Activated CD4-positive, alpha-beta T cell treated with anti-CD3 and anti-CD28 coated beads for 36 hours (primary cell): ENCODE measurements at places on chromosomes 1 and 21.
A peak's percentile ranks its signal among the peaks of the same experiment; 100 is the strongest.

DNA sequence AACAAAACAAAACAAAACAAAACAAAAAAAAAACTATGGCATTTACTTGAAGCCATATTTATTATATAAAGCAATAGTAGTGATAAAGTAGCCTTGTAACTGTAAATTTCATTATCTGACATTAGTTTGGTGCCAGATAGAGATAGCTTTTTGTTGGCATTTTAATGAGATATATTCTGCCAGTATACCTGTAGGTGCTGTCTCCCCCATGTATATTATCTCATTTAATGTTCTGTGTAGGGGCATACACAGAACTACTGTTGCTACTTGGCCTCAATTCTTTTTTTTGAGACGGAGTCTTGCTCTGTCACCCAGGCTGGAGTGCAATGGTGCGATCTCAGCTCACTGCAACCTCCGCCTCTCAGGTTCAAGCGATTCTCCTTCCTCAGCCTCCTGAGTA is 67.4 kb downstream of the TMEM200B start:
- peaks cover 25% of the 10 kb centered on the region for H3K4me1 ChIP-seq
- DNase-seq, result no peak
- H3K36me3 ChIP-seq, result peaks cover 5% of the 10 kb centered on the region
- no peaks in the 10 kb centered on the region for H3K27me3 ChIP-seq
- no peak overlapping the region for H3K4me3 ChIP-seq

DNA sequence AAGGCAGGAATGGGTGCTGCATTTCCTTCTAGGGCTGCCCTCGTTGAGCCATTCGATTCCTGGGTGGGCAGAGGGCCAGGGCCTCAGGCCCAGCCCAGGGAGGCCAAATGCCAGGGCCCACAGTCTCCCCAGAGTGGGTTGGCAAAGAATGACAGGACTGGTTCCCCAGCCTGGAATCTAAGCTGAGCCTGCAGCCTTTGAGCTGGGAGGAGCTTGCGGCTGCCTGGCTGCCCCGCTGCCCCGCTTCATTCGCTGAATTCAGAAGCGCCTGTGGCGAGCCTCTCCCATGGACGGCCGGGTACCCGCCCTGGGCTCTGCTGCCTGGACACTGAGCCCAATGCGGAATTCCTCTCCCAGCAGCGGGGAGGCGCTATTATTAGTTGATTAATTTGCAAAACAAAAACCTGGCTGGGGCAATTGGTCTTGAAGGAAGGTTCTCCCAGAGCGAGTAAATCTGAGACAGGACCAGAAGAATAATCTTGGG is 32.3 kb upstream of the TARDBP start:
- no peaks in the 10 kb centered on the region for H3K36me3 ChIP-seq
- H3K27me3 ChIP-seq, result peaks cover 18% of the 10 kb centered on the region
- H3K4me1 ChIP-seq, result peaks cover under 1% of the 10 kb centered on the region

GRCh38 chr1:31926853-31927660 is 11.1 kb downstream of the PTP4A2 start:
- H3K4me1 ChIP-seq, result peaks cover 91% of the 10 kb centered on the region
- peak overlapping the region; percentile 54 for H3K4me3 ChIP-seq
- DNase-seq, result no peak
- H3K27me3 ChIP-seq, result no peaks in the 10 kb centered on the region
- peaks cover 33% of the 10 kb centered on the region for H3K36me3 ChIP-seq

- no peak overlapping the region for H3K4me3 ChIP-seq
- no peaks in the 10 kb centered on the region for H3K27me3 ChIP-seq
Measured at GRCh38 chr21:46664316-46664995, 29.0 kb downstream of the PRMT2 start.

DNA sequence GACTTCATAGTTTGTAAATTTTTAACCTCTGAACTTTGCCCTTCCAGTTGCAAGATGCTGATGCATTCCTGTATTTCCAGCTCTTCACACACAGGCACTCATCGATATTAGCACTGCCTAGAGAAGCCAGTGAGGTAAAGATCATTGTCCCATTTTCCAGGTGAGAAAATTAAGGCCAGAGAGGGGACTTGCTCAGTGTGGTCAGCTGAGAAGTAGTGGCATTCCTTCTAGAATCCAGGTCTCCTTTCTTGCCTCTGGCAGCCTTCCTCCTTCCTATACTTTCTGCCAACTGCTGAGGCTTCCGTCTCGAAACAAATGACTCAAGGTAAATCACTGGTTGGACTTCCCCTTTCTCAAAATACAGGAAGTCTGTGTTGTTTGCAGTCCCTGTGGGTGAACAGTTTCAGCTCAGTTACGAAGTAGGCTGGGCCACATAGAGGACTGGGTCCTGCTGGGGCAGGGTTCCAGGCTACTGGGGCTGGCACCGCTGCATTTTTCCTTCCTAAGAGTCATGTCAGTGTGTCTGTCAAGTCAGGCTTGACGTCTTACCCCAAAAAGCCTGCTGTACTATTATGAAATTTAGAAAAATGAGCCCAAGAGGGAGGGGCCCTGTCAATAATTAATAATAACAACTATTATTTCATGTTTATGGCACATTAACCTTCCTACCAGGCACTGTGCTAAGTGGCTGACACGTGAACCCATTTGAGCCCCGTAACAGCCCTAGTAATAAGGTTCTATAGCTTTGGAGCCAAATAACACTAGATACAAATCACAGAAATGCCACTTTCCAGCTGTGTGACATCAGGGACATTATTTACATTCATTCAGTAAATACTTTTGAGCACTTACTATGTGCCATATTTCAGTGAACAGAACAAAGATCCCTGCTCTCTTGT is 16.6 kb upstream of the RNF19B start:
- peak overlapping the region; percentile 84 for H3K27ac ChIP-seq
- peak; percentile 78 for DNase-seq
- H3K27me3 ChIP-seq, result no peaks in the 10 kb centered on the region
- H3K4me3 ChIP-seq, result peak overlapping the region; percentile 37
- H3K4me1 ChIP-seq, result peaks cover 58% of the 10 kb centered on the region

DNA sequence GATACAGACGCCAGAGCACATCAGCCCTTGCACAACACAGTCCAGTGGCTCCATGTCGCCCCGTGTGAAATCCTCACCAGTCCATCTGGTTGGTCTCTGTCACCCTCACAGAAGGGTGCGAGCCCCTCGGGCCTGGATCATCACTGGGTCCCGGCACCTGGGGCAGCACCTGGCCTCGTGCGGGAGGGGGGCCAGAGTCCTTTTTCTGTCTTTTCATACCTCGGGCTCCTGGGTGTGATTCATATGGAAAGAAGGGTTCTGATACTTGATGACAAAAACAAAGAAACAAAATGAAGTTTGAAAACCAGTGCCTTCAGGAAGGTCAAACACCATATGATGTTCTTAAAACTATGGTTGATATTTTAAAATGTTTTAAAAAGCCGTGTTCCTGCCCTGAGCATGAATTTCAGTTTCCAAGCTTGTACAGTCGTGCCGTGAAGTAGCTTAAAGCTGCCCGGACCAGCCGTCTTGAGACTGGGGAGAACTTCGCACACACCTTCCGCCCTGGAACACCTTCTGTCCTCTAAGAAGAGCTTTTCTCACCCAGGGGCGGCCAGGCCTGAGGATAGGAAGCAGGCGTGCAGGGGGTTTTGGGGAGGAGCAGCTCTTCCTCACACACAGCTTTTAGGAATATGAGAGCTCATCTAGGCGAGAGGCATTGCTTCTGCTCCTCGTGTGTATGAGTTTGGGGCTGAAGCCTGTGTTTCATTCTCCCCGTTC is 35.2 kb downstream of the SLC37A1 start:
- no peak overlapping the region for H3K4me3 ChIP-seq
- peaks cover 29% of the 10 kb centered on the region for H3K36me3 ChIP-seq
- H3K27ac ChIP-seq, result no peak overlapping the region
- no peak for DNase-seq
- H3K4me1 ChIP-seq, result peaks cover 8% of the 10 kb centered on the region
- no peaks in the 10 kb centered on the region for H3K27me3 ChIP-seq

- H3K4me3 ChIP-seq, result no peak overlapping the region
- peak overlapping the region; percentile 91 for H3K27ac ChIP-seq
- H3K27me3 ChIP-seq, result no peaks in the 10 kb centered on the region
Measured at GRCh38 chr21:42745511-42746239, 92.3 kb downstream of the PDE9A start.

GRCh38 chr21:27647401-27647800 is 680.5 kb upstream of the ADAMTS5 start:
- H3K4me1 ChIP-seq, result no peaks in the 10 kb centered on the region
- H3K27ac ChIP-seq, result no peak overlapping the region
- no peak overlapping the region for H3K4me3 ChIP-seq

GRCh38 chr1:243732637-243733036 is 117.4 kb downstream of the AKT3 start:
- DNase-seq, result no peak
- H3K36me3 ChIP-seq, result peaks cover 7% of the 10 kb centered on the region
- H3K27ac ChIP-seq, result no peak overlapping the region
- H3K27me3 ChIP-seq, result no peaks in the 10 kb centered on the region
- peaks cover 24% of the 10 kb centered on the region for H3K4me1 ChIP-seq

- H3K4me3 ChIP-seq, result no peak overlapping the region
- H3K4me1 ChIP-seq, result no peaks in the 10 kb centered on the region
- DNase-seq, result peak; percentile 55
- no peaks in the 10 kb centered on the region for H3K36me3 ChIP-seq
Measured at GRCh38 chr1:157496121-157496526, 56.2 kb downstream of the FCRL5 start.

DNA sequence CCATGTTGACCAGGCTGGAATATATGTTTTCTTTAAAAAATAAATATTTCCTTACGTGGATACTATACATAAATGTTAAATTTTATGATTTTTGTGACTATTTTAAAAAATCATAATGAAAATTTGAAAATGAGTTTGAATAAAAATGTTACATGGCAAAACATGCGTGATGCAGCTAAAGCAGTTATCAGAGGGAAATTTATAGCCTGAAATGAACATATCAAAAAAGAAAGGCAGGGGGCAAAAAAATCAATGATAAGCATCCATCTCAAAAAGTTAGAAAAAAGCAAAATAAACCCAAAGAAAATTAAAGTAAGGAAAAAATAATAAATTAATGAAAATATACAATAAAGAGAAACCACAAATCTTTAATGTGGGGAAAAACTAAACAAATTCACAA is 8.6 kb downstream of the CCSAP start:
- H3K4me3 ChIP-seq, result no peak overlapping the region
- no peaks in the 10 kb centered on the region for H3K27me3 ChIP-seq
- H3K27ac ChIP-seq, result no peak overlapping the region

GRCh38 chr1:200035397-200035955 is 8.0 kb downstream of the NR5A2 start:
- no peak overlapping the region for H3K4me3 ChIP-seq
- H3K27ac ChIP-seq, result no peak overlapping the region
- H3K27me3 ChIP-seq, result peaks cover 46% of the 10 kb centered on the region
- H3K4me1 ChIP-seq, result peaks cover 25% of the 10 kb centered on the region
- H3K36me3 ChIP-seq, result no peaks in the 10 kb centered on the region

GRCh38 chr1:59761443-59761842 is 53.3 kb upstream of the HOOK1 start:
- H3K4me3 ChIP-seq, result no peak overlapping the region
- DNase-seq, result no peak
- H3K4me1 ChIP-seq, result no peaks in the 10 kb centered on the region
- H3K27me3 ChIP-seq, result no peaks in the 10 kb centered on the region
- no peaks in the 10 kb centered on the region for H3K36me3 ChIP-seq
- H3K27ac ChIP-seq, result no peak overlapping the region

DNA sequence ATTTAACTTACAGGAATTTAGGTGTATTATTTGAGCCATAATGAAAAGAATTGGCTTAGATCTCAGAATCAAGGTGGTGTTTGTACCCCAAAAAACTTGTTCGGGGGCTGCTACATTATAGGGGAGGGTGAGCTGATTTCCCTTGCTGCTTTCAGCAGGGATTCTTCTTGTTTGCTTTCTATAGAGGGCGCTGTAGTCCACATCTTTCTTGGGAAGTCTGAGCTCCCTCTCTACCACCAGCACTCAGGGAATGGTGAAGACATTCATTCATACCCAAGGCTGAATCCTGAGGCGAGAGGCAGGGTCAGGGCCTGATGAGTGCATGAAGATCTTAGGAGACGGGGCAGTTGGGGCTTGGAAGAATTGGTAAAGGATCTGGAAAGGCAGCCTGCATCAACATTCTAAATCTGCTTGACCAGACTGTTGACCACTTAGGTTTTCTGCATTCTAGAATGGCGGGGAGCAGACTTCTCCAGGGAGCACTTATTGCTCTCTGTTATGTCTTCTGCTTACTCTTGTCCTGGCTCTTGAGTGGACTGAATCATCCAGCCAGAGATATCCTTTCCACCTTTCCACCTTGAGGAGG is 18.9 kb downstream of the SPATA46 start:
- no peaks in the 10 kb centered on the region for H3K36me3 ChIP-seq
- no peaks in the 10 kb centered on the region for H3K4me1 ChIP-seq
- H3K27me3 ChIP-seq, result no peaks in the 10 kb centered on the region
- H3K4me3 ChIP-seq, result no peak overlapping the region
- no peak for DNase-seq

DNA sequence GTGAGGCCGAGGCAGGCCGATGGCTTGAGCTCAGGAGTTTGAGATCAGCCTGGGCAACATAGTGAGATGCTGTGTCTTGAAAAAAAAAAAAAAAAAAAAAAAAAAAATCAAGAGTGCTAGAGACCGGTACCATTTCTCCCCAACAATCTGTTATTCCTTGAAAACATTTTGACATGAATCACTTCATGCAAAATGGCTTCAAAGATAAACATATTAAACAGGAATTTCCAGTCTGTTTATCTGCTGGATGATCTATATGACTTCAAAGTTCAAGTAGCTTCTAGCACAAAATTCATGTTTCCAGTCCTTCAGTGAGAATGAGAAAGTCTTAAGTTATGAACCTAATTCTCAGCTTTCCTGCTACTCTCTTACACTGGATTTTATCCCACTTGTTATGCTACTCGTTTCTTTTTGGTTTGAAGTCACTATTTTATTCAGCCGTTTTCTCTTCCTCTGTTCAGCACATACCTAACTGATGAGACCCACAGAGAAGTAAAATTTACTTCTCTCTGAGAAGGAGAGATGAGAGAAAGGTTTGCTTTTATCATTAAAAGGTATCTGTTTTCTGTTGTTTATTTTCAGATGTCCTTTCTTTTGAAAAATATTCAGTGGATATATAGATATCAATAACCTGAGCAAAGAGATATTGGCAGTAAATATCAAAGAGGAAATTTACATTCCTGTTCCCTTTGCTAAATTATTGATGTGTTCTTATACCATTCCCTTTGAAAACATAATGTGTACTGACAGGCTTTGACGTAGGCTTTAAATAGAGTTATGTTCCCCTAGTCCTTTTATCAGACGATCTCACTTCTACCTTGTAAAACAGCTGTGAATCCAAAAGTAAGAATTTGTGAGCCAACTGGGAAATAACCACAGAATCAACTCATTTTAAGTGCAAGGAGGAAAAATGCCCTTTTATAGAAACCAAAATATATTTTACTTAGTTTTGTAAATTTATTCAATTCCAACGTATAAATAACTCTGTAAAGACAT is 38.2 kb downstream of the CD46 start:
- H3K27ac ChIP-seq, result no peak overlapping the region
- H3K36me3 ChIP-seq, result peaks cover 10% of the 10 kb centered on the region
- H3K4me1 ChIP-seq, result no peaks in the 10 kb centered on the region
- no peak overlapping the region for H3K4me3 ChIP-seq

DNA sequence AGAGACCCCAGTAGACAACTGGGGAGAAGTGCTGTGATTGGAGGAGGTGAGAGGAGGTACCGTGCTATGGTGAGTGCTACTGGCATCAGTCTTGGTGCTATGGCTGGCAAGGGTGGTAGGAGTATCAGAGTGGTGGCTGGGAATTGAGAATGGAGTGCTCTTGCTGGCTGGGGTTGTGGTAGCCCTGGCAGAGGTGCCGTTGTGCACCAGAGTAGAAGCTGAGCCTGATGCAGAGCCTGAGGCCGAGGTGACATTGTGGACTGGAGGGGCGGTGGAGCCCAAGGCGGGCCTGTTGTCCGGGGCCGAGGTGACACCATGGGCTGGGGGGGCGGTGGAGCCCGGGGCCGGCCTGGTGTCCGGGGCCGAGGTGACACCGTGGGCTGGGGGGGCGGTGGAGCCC is 14.6 kb downstream of the TRIM46 start:
- no peak overlapping the region for H3K4me3 ChIP-seq
- peaks cover 16% of the 10 kb centered on the region for H3K4me1 ChIP-seq
- DNase-seq, result no peak
- H3K36me3 ChIP-seq, result no peaks in the 10 kb centered on the region
- H3K27ac ChIP-seq, result peak overlapping the region; percentile 19
